GM13977 (cell line): ENCODE measurements at places on chromosomes 12 and 14.

DNA sequence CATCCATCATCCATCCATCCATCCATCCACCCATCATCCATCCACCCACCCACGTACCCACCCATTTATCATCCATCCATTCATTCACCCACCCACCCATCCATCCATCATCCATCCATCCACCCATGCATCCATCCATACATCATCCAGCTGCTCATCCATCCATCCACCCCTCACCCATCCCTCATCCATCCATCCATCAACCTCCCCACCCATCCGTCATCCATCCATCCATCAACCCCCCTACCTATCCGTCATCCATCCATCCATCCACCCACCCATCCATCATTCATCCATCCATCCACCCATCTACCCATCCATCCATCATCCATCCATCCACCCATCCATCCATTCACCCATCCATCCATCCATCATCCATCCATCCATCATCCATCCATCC, 306.2 kb upstream of the SFSWAP start:
- no peak for DNase-seq

- no peak for DNase-seq
Measured at GRCh38 chr14:103488960-103489359, 33.7 kb downstream of the CKB start.

- DNase-seq = no peak
Measured at GRCh38 chr14:104665657-104666522, 23.5 kb upstream of the INF2 start.

- no peak for DNase-seq
Measured at GRCh38 chr12:125142601-125143000, 77.4 kb downstream of the AACS start.
